ENCODE measurements at places on chromosomes 1 and 21.
A peak's percentile ranks its signal among the peaks of the same experiment; 100 is the strongest.

GRCh38 chr1:2416403-2416802, 4.0 kb upstream of the PEX10 start:
- DNase-seq, result peak; percentile 29

DNA sequence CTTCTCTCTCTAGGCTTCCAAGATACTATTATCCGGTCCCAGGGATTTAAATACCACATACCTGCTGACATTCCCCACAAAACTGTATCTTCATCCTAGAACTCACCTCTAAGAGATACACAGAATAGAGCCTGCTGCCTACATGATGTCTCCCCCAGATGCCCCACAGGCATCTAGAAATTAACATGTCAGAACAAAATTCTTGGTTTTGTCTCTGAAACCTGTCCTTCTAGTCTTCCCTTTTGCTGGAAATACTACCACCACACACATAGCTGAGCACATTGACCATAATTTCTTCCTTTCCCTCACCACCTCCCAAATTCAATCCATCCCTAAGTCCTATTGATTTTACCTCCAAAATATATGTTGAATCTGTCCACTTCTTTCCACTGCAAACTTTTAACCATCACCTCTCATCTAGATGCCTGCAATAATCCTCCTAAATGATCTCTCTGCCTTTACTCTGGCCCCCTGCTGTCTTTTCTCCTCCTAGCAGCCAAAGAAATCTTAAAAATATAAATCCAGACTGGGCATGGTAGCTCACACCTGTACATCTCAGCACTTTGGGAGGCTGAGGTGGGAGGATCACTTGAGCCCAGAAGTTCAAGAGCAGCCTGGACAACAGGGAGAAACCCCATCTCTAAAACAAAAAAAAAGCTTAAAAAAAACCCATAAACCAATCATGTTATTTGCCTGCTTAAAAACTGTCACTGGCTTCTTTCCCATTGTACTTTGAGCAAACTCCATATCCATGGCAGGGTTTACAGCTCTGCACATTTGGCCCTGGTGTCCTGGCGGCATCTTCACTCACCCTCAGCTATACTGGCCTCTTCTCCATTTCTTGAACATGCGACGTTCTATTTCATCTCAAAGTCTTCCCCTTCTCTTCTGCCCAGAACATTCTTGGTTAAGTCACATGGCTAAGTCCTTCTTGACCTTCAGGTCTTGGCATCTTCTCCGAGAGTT, 6.2 kb upstream of the FAM76A start:
- peak; percentile 27 for DNase-seq

DNA sequence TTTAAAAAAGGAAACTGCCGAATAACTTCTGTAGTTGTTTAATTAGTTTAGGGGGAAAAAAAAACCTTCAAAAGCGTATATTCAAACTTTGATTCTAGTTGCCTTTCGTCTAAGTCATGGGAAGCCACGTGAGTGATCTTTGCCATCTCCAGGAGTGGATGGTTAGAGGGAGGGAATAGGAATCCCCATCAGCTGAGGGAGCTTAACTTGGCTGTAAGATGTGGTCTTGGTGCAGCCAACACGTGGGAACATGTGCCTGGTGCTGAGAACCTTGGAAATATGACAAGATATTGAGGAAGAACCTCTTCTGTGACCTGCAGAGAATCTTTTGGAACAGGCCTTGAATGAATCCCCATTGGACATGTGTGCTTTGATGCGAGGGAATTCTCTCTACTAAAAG, 1.7 kb downstream of the BACE2 start:
- DNase-seq, result no peak

DNA sequence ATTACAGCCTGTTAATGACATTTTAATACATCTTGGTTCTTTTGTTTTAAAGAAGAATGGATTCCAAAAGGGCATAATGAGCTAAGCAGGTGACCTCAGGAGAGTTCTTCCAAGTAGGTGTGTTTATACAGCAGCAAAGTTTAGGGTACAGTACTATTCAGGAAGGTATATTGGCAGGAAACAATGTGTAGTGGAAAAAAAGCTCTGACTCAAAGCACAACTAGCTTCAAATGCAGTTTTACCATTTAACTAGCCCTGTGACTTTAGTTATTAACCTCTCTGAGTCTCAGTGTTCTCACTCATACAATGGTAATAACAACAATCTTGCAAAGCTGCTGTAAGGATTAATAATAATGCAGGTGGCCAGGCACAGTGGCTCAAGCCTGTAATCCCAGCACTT, 29.9 kb downstream of the FAF1 start:
- DNase-seq, result no peak

DNA sequence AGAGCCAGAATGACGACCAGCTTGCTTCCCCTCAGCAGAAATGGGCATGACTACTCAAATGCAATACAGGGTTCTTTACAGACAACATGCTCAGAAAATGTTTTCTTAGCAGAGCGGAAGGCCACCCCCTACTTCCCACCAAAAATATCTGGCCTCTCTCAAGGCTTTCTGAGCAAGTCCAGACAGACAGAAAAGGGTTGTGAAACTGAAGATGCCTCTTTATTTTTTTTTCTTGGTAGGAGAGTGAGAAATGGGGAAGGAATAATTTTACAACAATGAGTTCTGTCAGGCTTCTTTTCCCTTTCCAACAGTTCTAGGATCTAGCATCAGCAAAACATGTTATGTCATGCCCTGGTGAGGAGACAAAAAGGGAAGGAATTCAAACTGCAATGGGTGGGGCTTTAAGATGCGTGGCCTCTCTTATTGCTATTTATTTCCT, 172.0 kb upstream of the CAMK1G start:
- DNase-seq, result no peak

- DNase-seq, result no peak
Observed at GRCh38 chr1:201457508-201457960, 11.5 kb downstream of the PHLDA3 start.

DNA sequence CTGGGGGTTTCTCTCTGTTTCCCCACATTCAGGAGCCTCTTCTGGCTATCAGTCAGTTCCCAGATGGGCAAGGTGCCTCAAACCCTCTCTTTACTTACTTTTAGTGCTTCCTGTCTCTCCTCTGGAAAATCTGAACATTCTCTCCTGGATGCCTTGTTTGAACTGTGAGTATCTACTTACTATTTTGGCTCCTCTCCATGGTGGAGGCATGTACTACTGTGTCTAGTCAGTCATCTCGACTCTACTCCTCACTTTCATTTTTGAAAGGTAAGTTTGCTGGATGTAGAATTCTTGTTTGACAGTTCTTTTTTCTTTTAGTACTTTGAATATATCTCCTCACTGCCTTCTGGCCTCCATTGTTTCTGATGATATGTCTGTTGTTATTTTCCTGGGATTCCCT, 70.9 kb upstream of the FAM78B start:
- DNase-seq, result no peak

GRCh38 chr1:177945943-177946650, 23.8 kb downstream of the SEC16B start:
- DNase-seq, result peak; percentile 8

DNA sequence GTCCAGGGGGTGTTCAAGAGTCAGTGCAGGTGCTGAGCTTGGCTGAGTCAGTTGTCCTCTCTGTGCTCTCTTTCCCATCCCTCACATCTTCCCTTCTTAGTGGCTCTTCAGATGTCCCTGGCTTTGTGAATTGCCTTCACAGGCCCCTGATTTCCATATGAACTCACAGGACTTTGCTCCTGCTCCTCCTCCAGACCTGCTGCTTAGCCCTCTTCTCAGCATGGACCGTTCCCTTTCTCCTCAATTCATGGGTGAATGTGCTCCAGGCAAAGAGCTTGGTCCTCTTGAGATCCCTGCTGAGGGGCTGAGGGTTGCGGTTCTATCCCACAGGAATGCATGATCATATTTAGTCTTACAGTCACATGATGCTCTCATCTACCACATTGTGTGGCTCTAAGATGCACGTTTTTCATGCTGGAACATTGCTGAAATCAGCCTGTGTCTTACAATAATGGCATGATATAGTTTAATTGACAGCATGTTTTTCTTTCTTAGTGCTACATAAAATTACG, 30.5 kb downstream of the CACNA1E start:
- no peak for DNase-seq

DNA sequence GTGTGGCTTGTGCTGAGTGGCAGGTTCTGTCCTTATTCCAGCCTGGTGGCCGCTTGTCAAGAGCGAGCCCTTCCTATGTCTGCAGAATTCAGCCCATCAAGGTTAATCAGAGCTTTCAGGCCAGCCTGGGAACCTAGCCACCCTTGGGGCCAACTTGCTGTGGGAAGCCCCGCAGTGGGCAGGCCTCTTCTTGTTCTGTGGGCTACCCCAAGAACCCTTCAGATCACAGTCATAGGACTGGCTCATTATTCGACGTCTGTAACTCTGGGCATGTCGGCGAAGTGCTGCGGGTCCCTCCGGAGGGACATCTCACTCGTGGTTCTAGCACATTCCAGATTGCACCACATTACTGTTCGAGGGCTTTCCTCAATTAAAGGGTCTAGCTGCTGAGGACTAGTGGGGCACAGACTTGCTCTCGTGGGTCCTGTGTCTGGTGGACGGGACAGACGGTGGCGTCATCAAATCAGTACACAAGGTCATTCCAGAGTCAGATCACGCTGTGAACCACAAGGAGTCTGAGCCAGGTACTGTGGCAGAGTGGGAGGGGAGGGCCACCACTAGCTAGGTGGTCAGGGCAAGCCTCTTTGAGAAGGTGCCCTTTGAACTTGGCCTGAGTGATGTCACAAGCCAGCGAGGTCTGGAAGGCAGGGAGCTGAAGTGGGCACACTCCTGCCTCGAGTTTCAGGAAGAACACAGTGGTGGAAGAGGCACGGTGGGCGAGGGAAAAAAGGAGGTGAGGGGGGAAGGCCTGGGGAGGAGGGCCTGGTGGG, 20.3 kb upstream of the TNFRSF1B start:
- DNase-seq, result no peak

DNA sequence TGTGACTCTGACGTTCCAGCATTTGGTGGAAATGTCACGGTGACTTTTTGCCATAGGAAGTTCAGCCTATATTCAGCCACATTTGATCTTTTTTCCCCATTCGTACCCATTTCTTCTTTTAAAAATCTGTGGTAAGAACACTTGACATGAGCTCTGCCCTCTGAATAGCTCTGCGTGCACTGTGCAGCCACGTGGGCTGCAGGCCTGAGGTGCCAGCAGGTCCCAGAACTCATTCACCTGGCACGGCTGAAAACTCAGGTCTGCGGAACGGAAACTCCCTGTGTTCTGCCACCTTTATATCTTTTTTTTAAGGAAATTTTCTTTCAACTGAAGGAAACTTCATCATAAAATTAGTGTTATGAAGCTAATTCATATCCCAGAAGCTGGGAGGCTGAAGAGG, 28.6 kb downstream of the CEP104 start:
- no peak for DNase-seq

- no peak for DNase-seq
Observed at GRCh38 chr21:15557925-15558324, 171.9 kb upstream of the USP25 start.

DNA sequence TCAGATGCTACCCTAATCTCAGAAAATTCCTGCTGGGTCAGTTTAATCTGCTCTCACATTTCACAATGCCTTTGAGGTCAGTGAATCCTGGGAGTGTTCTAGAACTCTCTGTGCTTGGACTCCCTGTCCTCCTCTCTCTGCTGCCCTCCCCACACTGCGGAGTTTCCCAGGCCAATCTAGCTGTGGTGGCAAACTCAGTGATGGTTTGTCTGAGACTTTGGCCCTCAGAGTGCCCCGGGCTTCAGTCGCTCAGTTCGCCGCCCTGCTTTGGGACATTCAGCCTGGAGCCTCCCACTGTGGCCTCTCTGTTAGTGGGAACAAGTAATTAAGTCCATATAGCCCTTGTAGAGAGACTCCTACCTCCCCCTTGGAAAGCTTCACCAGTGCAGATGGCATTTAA, 7.1 kb downstream of the C1orf226 start:
- DNase-seq, result no peak

DNA sequence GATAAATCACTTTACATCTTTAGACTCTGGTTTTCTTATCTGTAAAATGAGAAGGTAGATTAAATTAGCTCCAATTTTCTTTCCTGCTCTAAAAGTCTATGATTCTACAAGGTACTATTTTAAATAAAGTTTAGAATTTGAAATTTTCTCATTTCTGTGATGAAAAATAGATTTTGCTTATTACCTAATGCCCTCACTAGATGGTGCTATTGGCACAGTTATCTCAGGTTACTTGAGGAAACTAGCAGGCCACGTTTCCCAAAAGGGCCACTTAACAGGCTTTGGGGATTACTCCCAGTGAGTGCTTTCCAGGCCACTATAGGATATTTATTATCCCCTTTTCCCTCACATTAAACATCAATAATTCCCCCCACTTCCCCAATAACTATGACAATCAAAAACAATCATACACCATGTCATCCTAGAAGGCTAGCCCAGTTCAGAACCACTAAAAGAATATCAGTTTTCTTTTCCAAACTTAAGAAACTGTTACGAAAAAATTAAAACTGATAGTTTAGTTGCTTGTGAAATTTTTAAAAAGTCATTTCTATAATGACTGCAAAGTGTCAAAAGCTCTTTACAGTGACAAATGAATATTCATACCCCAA, 30.6 kb downstream of the OMA1 start:
- DNase-seq, result peak; percentile 71

DNA sequence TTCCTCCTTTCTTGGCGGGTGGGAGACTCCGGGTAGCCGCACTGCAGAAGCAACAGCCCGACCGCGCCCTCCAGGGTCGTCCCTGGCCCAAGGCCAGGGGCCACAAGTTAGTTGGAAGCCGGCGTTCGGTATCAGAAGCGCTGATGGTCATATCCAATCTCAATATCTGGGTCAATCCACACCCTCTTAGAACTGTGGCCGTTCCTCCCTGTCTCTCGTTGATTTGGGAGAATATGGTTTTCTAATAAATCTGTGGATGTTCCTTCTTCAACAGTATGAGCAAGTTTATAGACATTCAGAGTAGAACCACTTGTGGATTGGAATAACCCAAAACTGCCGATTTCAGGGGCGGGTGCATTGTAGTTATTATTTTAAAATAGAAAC, 2.5 kb downstream of the OLIG2 start:
- no peak for DNase-seq

GRCh38 chr1:1293263-1294249, 13.3 kb downstream of the SCNN1D start:
- DNase-seq, result no peak

DNA sequence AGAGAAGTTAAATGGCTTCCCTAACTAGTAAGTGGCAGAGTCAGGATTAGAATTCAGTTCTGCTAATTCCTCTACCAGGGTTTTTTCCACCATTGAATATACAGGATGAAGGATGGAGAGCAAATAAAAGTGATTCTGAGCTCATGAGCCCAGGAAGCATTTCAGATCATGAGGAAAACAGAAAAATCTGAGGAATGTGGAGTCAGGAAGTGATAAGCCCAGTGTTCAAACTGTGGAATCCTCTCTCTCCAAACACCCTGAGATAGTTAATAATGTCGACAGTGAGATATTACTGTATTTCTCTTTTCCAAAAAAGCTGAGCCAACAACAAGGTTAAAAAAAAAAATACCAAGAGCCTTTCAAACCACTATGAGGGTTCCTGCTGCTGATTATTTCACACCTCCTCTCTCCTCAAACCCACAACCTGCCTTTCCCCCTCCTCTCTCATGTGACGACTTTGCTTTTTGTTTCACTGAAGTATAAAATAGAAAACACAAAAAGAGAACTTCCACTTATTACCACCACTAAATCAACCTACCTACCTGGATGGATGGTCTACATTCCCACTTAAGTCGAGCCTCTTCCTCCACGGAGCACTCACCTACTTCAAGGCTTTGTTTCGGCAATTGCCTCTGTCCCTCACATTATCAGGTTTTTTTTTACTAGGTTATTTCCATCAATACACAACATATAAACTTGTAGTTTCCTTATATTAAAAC, 8.9 kb downstream of the SLAMF1 start:
- peak; percentile 83 for DNase-seq

GRCh38 chr1:177979272-177979671, 9.4 kb upstream of the SEC16B start:
- DNase-seq, result no peak

- no peak for DNase-seq
Observed at GRCh38 chr1:92929461-92929860, 31.8 kb downstream of the DIPK1A start.

GRCh38 chr1:115301438-115302020, 36.5 kb downstream of the NGF start:
- DNase-seq, result no peak

Data from CD4-positive, alpha-beta T cell treated with Interleukin-10 for 1 hour (primary cell).